ENCODE measurements at places on chromosomes 16 and 17.

- no peak for DNase-seq
Measured at GRCh38 chr16:86022381-86022960, 123.5 kb downstream of the IRF8 start.

DNA sequence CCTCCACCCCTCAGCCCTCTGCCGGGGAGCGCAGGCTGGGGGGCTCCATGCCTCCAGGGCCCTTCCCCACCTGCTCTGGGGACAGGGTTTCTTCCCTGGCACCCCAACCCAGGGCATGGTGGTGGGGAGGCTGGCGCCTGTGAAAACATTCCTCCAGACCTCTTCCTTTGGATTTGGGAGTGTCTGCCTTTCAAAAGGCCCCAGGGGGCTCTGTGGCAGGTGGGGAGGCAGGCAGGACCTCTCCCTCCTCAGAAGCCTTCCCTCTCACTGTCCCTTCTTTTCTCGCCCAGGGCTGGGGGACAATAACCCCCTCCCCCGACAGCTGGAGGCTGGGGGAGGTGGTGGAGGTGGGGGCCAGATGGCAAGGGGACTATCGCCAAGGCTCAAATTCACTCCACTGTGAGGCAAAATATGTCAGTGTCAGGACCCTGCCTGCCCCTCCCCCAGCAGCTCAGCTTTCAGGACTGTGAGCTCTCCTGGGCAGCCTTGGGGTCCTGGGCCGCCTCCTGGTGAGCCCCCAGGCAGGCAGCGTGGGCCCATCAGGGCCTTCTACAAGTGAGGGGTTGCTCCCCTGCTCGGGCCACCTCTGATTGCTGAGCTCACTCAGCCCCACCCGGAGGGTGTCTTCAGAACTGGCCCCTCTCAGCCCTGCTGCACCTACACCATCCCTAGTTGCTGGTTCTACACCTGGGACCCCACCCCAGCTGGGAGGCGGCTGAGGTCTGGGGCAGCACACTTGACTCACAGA lies 1.8 kb downstream of the CDH15 start:
- DNase-seq, result no peak

DNA sequence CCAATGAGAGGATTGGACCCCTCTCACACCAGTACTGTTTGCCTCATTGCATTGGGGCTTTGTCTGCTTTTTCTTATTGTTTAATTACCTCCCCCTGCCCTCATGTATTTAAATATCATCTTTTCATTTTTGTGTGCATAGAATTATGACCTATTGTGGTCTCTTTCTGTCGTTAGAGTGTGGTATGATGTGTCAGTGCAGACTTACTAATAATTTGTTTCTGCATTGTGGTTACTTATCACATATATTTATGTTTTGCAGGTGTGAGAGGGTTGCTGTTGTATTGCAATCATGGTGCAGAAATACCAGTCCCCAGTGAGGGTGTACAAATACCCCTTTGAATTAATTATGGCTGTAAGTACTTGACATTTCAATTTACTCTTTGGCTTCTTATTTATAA lies 2.5 kb downstream of the SEC14L1 start:
- no peak for DNase-seq

DNA sequence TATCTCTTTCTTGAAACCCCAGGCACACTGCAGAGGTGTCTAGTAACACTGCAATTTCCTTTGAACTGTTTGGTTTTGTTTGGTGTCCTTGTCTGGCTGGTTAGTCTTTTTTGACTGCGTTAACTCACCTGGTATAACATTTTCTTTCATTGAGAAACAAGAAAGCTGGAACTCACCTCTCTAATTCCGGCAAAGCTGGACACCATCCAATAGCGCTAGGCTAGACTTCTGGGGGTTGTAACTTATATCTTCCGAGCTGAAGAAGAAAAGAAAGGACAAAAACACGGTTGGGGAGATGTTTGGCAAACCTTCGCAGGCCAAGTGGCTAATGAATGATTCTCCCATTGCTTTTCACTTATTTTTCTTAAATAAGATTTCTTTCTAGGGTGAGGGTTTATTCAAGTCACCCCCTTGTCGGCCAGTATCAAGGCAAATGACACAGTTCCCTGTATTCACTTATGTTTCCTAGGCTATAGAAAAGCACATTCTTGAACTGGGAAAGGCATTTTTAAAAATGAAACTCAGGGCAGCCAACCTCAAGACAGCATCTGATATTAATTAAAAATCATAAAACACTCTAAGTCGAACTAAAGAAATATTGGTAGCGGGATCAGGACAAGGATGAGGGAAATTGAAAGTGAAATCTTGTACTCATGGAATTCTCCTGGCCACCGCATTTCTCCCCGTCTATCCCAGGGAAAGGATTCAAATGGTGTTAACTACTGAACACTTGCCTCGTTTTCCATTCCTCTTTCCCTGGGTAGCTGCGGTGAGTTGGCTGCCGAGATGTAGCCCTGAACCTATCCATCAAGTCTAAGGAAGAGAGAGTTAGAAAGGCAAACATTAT lies 95.9 kb upstream of the ZFHX3 start:
- no peak for DNase-seq

- DNase-seq, result no peak
Measured at GRCh38 chr17:77444984-77445759, 304.4 kb downstream of the SEC14L1 start.

DNA sequence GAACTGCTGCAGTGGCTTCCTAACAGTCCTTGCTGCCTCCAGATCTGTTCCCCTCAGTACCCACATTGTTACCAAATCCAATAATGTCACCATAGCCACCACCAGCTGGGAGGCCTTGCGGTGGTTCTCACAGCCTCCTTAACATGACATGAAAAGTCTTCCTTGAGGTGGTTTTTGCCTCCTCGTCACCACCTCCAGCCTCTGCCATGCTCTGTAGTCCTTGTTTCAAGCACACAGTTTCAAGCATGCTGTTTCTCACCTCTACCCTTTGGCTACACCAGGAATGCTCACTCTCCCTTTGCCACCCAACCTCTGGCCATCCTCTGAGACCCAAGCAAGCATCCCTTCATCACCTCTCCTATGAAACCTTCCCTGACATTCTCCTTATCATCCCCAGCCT lies 47.2 kb downstream of the DNAH9 start:
- DNase-seq, result no peak
